Stimulated activated CD8-positive, alpha-beta memory T cell treated with anti-CD3 and anti-CD28 coated beads, Interleukin-15, amount 100 ng/mL, for 48 hours (primary cell): ENCODE measurements at places on chromosomes 2 and 18.

DNA sequence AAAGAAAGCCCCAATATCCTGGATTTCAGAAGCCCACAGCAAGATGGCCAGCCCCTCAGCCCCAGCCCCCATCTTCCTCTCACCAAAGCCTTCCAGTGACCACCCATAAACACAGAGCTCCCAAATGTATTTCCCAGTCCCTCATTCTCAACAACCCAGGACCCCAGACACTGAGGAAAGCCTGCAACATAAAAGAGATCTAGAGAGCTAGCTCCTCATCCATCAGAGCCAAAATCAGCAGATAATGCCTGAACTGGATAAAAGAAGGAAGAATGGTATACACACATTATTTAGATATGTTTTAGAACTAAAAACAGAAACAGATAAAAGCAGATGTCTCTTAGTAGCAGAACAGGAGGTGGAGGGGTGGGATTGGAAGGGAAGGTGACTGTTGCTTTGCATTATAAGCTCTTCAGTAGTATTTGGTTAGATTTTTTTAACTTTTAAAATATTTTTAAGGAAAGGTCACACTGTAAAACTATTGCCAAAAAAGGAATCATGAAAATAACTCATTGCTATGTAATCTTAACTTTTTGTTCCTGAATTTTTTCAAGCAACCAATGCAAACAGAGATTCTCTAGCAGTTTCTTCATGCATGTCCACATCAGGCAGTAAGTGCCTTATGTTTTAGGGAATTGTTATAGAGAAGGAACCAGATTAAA lies 144.2 kb upstream of the PKDCC start:
- no peak for DNase-seq

- DNase-seq, result no peak
Measured at GRCh38 chr2:169258045-169258601, 104.2 kb downstream of the LRP2 start.

- DNase-seq, result no peak
Measured at GRCh38 chr18:23433360-23433759, 19.7 kb upstream of the RIOK3 start.

DNA sequence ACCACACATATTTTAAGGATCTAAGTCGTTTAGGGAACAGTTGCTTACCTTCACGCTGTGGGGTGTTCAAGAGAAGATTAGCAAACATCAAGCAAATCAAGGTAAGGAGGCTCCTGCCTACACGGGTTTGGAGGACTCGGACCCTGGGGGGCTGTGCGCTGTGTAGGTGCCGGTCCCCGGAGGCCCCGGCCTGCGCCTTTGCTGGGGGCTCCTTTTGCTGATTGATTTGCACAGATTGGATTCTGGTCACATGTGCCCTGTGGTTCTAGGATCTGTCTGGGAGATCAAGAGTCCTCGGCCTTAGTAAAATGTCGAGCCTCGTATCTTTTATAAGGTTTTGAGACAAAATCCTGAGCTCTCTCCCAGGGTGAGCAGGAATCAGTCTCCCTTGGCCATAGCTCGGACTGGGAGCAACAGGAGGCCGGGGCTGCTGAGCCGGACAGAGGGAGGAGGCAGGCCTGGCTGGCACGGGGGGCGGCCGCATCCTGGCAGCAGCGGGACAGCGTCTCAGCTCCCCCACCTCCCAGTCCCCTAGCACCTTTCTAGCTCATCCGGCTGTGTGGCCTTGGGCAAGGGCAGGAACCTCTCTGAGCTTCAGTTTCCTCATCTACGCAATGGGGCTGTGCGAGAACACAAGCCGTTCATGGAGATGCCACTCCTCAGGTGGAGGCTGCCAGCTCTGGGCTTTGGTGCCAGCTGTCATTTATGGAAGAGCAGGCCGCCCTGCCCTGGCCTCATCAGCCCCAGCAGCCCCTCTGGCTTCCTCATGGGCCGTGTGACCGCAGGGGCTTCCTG lies 147.2 kb downstream of the MBP start:
- DNase-seq, result no peak

- no peak for DNase-seq
Measured at GRCh38 chr18:51029378-51029693, 677 bp upstream of the SMAD4 start.

DNA sequence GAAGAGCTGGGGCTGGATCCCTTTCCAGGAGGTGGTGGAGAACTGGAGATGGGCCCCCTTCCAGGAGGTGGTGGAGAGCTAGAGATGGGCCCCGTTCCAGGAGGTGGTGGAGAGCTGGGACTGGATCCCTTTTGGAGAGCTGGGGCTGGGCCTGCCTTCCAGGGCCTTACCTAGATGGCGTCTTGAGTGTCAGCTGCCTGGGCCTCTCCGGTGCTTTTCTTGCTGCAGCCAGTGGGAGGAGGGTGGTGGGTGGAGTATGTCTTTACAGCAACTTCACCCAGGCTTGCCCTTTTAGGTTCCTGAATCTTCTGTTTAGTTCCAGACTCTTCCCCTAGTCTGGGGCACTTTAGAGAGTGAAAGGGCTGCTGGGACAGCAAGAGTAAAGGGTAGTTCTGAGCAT lies 19.1 kb upstream of the TXNDC2 start:
- DNase-seq, result no peak

DNA sequence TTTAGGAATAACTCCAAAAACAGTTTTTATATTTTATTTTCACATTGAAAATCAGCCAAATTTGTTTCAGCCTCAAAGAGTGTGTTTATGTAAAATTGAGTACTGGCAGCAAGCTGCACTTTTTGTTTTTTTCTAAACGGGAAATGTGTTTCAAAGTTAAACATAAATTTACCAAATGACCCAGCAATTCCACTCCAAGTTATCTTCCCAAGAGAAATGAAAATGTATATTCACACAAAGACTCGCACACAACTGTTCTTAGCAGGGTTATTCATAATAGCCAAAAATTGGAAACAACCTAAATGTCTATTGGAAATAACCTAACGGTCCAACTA lies 9.3 kb downstream of the ALPK2 start:
- DNase-seq, result no peak

DNA sequence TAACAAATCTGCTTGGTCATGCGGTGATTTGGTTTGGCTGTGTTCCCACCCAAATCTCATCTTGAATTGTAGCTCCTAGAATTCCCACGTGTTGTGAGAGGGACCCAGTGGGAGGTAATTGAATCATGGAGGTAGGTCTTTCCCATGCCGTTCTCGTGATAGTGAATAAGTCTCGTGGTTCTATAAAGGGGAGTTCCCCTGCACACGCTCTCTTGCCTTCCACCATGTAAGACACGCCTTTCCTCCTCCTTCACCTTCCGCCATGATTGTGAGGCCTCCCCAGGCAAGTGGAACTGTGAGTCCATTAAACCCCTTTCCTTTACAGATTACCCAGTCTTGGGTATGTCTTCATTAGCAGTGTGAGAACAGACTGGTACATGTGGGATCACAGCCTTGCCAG lies 36.7 kb downstream of the TRABD2A start:
- no peak for DNase-seq

DNA sequence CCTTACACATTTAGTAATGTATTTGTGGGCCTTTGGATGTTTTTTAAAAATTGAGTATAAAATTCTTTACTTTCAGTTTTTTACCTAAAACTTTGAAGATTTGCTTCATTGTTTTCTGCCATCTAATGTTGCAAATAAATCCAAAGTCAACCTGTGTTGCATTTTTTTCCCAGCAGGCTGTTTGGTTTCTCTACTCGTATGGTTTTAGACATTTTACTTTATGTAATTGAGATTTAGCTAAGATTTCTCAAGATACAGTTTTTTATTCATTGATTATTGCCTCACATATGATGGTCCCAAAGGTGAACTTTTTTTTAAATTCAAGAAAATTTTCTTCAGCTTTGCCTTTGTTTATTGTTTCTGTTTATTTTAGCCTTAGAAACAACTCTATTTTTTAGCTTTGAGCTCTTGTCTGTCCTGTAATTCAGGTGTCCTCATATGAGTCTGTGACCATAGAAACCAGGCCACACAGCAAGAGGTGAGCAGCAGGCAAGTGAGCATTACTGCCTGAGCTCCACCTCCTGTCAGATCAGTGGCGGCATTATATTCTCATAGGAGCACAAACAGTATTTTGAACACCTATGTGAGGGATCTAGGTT lies 53.4 kb upstream of the TBR1 start:
- no peak for DNase-seq

- no peak for DNase-seq
Measured at GRCh38 chr2:12807907-12808810, 91.4 kb downstream of the TRIB2 start.

DNA sequence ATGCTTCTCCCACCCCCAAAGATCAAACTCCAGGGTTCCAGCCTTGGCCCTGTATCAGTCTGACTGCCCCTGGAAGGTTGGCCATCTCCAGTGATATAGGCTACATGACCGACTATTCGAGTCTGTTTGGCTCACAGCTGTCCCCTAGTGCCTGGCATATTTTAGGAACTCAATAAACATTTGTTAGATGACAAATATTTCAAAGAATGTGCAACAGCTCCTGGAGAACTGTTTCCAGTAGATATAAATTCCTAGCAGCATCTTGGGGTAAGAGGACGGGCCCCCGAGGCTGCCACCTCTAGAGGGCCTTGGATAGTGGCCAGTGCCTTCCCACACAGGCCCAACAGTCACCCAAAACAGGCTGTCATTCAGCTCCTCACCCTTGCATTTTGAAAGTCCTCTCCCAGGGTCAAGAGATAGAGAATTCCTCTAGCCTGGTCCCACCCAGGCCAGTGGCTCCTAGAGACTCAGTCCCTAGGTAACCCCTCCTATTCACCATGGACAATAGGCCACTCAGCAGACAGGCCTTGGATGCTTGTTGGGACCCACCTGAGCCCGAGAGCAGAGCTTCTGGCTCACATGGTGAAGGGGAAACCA lies 45.1 kb upstream of the ATP6V1B1 start:
- DNase-seq, result no peak

DNA sequence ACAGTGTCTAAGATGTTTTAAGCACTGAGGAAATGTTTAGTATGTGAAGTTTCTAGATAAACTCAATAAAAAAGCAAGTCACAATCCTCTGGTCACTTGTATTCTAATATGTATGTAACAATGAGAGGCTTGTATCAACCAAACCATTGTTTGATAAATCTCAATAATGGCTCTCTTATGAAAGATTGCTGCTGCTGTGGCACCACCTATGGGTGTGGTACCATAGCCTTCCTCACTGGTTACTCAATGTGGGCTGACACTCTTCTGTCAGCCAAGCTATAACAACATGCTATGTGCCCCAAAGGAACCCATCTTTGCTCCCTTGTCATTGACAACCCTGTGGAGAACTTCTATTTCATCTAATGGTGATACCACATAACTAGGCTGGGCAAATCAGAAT lies 12.6 kb upstream of the RAB1A start:
- no peak for DNase-seq

DNA sequence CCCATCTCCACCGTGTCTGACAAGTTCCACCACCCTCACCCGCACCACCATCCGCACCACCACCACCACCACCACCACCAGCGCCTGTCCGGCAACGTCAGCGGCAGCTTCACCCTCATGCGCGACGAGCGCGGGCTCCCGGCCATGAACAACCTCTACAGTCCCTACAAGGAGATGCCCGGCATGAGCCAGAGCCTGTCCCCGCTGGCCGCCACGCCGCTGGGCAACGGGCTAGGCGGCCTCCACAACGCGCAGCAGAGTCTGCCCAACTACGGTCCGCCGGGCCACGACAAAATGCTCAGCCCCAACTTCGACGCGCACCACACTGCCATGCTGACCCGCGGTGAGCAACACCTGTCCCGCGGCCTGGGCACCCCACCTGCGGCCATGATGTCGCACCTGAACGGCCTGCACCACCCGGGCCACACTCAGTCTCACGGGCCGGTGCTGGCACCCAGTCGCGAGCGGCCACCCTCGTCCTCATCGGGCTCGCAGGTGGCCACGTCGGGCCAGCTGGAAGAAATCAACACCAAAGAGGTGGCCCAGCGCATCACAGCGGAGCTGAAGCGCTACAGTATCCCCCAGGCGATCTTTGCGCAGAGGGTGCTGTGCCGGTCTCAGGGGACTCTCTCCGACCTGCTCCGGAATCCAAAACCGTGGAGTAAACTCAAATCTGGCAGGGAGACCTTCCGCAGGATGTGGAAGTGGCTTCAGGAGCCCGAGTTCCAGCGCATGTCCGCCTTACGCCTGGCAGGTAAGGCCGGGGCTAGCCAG lies 1.2 kb downstream of the ONECUT2 start:
- DNase-seq, result no peak

- no peak for DNase-seq
Measured at GRCh38 chr2:30488012-30488659, 41.1 kb downstream of the LCLAT1 start.

DNA sequence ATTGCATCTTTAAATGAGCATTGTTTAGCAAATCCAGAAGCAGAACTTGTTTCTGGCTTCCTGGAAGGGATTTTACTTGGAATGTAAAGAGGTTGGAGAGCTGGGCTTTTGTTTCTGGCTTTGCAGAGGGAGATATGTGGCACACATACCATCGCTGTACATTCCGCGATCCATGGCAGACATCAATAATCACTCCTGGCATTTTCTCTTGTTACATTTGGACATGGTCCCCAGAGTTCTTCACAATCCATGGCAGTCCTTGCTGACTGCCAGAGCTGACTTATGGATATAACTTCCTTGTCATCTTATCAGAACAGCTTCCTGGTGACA lies 445.6 kb upstream of the SPRED2 start:
- DNase-seq, result no peak

DNA sequence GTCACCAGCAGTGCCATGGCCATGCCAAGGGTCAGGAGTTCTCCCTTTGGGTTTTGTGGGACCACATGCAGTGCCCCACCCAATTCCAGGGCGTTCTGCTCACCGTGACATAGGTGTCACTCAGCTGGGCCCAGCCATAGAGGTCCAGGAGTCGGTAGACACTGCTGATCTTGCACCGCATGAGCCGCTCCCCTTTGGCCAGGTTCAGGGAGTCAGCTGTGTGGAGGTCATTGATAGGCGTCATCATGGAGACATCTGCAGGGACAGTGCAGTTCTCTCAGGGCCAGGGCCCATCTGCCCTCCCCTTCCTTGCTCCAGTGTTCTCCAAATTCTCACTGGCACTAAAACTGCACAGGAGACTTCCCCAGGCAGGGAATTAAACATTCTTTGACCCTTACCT lies 71.9 kb downstream of the ADD2 start:
- DNase-seq, result no peak

- no peak for DNase-seq
Measured at GRCh38 chr18:74019864-74020263, 127.8 kb downstream of the FBXO15 start.

DNA sequence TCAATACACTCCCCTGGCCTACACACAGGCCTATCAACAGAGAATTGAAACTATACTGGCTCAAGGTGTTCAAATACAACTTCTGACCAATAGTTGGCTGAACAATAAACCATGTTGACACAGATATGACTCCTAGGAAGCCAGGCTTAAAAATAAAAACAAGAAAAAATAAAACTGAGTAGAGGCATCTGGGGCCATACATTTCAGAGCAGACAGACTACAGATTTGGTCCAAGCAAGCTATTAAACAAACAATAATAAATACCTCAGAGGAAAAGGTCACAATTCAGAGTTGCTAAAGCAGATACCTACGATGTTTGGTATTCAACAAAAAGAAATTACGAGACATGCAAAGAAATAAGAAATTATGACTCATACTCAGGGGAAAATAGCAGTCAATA lies 132.8 kb upstream of the ACVR2A start:
- no peak for DNase-seq

GRCh38 chr18:58455314-58456188 lies 173.3 kb downstream of the ALPK2 start:
- no peak for DNase-seq
